ENCODE measurements at places on chromosomes 1 and 21.

DNA sequence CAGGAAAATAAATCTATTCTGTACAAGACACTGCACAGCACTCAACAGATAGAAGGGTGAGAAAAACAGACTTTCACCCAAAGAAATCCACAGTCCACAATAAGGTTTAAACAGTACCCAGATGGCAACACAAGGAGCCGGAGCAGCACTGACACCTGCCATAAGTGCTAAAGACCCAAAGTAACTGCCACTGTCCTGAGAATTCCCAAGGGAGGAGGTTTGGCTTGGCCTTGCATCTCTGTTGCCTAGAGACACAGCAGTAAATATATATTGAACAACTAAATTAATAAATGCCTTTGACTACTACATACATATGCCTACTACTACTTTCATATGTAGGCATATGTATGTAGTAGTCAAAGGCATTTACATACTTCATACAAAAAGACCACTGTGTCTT lies 68.0 kb downstream of the VAV3 start:
- DNase-seq, result no peak

GRCh38 chr1:205811660-205812059 lies 1.3 kb downstream of the SLC41A1 start:
- no peak for DNase-seq

DNA sequence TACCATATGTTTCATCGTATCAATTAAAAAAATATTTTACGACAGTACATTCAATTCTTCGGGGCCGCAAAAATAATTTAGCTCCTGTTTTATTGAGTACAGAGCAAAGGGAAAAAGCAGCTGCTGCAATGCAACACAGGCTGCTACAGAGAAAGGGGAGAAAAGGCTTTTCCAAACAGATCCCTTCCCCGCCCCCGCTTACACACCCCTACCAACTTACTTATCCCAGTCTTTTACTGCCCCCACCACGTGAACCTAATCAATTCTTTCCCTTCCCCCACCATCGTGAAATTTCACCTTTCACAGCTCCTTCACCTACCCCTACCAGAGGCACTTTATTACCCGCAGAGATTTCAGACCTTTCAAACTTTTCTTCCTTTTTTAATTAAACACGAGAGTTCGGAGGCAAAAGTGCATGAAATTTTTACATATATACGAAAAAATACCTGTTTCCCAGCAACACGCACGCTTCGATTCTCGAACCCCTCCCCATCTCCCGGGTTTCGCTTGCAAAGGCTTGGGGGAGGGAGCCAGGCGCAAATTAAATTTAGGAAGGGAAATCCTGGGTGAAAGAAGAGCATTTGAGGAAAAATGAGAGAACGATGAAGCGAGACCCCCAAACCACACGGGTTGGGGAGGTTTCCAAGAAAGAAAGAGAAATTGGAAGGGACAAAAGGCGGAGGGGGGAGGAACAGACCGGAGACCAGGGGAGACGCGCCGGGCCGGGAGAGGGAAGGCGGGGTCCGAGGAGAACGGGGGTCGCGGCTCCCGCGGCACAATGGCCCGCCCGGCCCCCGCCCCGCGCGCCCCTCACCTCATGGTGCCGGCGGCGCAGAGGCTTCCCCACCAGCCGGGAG lies 823 bp downstream of the ENAH start:
- peak; percentile 22 for DNase-seq

DNA sequence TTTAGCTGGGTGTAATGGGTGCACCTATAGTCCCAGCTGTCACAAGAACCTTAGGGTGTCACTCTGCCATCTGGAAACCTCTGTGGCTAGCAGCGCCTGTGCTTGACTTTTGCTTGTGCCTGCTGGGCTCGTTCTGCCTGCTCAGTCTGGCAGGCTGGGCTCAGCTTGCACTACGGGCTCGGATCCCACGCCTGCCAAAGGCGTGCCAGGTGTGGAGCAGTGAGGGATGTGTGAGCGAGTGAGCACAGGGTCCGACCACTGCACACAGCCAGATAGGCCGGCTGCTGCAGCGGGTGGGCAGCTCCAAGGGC lies 2.8 kb upstream of the LSM10 start:
- no peak for DNase-seq

GRCh38 chr1:41400225-41400624 lies 39.0 kb downstream of the FOXO6 start:
- DNase-seq, result no peak

- DNase-seq, result no peak
Measured at GRCh38 chr1:95216292-95216990, 17.6 kb upstream of the RWDD3 start.

GRCh38 chr1:184068354-184068753 lies 16.8 kb downstream of the TSEN15 start:
- no peak for DNase-seq

DNA sequence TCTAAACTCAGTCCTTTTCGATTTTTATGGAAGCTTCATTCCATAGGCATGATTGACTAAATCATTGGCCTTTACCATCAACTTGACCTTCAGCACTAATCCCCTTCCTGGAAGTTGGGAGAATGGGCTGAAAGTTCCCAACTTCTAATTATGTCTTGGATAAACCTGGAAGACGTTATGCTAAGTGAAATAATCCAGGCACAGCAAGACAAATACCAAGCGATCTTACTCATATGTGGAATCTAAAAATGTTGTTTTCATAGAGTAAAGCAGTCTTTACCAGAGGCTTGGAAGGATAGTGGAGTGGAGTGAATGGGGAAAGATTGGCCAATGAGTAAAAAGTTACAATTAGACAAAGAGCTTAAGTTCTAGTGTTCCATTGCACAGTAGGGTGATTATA lies 1453.2 kb downstream of the PLA2G4A start:
- no peak for DNase-seq

- DNase-seq, result no peak
Measured at GRCh38 chr1:209102531-209102930, 481.0 kb upstream of the CAMK1G start.

GRCh38 chr1:30885570-30886522 lies 22.7 kb downstream of the SDC3 start:
- DNase-seq, result no peak

DNA sequence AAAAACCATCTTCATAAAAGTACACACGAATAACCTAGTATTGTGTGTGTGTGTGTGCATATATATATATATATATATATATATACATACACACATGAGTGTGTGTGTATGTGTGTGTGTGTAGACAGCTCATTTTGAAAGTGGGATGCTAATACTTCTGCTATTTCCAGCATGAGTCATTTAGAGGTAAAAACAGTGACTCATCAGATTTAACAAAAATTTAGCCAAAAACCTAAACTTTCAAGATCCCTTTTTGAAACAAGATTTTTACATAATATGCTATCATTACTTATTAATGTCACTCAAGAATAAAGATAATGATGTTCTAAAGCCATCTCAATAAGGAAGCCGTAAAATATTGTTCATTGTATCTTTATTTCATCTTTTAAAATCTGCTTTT lies 35.6 kb upstream of the ADGRL4 start:
- DNase-seq, result no peak

DNA sequence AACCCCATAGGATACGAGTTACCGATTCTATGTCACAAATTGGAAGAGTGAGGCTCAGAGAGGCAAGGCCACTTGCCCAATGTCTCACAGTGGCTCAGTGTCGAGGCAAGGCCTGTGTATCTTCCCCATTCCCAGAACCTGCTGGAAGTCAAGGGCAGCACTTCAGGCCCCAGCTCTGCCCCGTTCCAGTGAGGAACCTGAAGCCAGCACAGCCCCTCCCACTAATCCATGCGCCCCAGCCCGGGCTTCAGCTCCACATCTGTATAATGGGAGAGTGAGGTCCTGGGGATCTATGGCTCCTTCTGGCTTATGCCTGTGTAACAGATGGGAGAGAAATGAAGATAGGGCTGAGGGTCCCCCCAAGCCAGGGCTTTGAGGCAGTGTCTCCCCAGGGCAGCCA lies 56.3 kb downstream of the CASZ1 start:
- DNase-seq, result no peak

DNA sequence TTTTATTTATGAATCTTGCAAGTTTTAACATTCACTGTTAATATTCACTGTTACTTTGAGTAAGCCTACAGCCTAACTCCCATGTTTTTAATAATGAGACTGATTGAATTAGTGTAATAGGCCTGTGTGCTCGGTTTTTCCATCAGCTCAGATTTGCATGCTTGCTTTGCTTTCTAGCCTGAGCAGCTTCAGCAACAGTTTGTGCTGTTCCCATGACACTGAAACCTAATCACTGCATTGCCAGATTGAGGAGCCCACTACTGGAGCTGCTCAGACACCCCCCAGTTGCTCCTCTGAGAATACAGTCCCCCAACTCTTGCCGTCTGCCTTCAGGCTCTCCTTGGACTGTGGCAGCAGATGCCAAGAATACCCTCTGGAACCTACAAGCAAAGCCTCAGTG lies 695.4 kb downstream of the BRINP3 start:
- no peak for DNase-seq

DNA sequence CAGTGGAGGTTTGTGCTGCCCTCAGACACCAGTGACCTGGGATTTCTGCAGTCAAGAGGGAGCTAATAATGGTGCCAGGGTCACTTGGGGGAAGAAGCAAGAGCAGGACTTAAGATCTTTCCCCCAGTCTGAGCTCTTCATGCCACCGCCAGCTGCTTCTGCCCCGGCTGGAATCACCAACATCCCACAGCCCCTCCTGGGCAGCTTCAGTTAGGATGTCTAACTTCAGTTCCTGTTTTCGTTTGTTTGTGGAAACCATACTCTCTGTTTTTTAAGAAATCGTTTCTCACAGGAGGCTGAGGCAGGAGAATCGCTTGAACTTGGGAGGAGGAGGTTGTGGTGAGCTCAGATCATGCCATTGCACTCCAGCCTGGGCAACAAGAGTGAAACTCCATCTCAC lies 25.6 kb upstream of the PRDM2 start:
- DNase-seq, result no peak

DNA sequence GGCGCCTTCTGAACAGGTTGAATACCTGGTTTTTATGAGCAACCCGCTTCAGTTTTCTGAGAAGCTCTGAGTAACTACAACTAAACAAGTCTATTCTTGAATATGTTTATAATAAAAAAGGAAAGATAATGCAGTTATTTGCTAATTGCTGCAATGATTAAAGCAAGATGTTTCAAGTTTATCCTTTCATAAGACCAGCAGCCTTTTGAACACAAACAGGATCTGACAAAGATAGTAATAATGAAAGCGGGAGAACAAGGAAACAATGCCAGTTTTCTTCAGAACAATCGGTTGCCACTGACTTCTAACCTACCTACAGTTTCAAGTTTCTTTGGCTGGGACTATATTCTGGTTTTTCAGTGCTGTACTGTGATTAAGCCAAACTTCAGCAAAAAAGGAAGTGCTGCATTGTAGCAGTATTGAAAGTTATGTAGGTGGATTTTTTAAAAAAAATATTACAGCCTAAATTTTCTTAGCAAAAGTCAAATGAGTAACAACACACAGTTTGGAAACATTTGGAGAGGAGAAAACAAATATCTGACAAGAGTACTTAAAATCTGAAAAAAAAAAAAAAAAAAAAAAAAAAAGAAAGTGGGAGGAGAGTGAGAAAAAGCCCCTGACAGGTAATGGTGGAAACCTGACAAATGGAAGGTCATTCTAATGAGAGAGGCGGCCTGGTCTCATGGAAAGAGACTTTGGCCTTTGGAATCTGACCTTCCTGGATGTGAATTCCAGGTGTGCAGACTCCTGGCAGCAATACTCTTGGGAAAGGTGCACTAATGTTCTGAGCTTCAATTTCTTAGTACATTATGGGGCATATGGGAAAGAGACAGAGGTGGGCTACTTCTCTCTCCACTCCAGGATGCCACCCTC lies 11.4 kb downstream of the KCNJ15 start:
- DNase-seq, result no peak

GRCh38 chr1:30400507-30400906 lies 322.9 kb downstream of the MATN1 start:
- DNase-seq, result no peak

DNA sequence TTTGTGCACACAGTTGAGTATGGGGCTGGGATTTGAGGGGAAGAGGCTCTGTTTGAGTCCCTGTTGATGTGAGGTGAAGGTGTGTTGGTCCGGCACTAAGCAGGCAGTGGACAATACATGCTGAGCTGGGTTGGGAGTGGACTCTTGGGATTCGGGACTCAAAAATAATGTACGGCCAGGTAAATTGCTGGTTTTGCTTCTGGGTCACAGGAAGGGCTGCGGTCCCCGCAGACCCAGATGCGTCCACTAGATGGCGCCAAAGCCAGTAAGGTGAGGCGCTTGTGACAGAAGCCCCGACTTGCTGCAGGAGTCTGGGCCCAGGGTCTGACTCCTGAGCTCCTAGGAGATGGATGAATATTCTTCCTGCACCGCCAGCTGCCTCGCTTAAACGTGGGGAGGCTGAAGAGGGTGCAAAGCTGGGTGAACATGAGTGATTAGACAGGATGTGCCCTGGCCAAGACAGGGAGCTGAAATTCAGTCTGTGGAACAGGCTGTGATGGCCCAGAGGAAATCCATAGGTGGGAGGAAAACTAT lies 61.4 kb downstream of the ACBD3 start:
- DNase-seq, result peak; percentile 79

GRCh38 chr1:68178821-68179490 lies 53.4 kb downstream of the WLS start:
- no peak for DNase-seq

GRCh38 chr1:55127827-55128343 lies 87.3 kb downstream of the USP24 start:
- DNase-seq, result no peak

- DNase-seq, result no peak
Measured at GRCh38 chr21:36946949-36947356, 19.5 kb downstream of the HLCS start.

- DNase-seq, result no peak
Measured at GRCh38 chr1:99590578-99591209, 55.2 kb upstream of the PALMD start.
